ENCODE measurements at places on chromosomes 2 and 18.

GRCh38 chr2:7437141-7437540 is 519.9 kb downstream of the RNF144A start:
- DNase-seq = no peak

GRCh38 chr18:10690366-10690765 is 164.5 kb downstream of the NAPG start:
- DNase-seq = no peak

- no peak for DNase-seq
Observed at GRCh38 chr2:25400169-25400568, 58.4 kb upstream of the DNMT3A start.

DNA sequence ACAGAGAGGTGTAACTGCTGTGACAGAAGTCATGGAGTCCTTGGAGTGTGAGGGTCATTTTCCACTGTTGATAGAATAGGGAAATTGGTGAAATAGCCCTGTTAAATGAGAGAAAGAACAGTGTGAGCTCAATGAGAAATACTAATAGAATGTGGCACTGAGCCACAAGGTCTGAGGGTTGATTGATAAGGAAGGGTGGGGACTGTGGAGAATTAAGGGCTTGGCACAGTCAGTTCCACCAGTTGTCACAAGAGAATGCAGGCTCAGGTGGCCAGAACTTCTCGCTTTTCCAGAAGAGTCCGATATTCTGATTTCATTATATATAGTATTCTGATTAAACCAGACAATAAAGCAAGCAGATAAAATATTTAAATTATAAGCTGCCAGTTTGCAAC is 9.1 kb upstream of the IL1RN start:
- DNase-seq = no peak

GRCh38 chr2:40303746-40304145 is 148.1 kb downstream of the SLC8A1 start:
- DNase-seq = no peak

- DNase-seq = no peak
Observed at GRCh38 chr2:43792653-43793052, 18.8 kb downstream of the DYNC2LI1 start.

DNA sequence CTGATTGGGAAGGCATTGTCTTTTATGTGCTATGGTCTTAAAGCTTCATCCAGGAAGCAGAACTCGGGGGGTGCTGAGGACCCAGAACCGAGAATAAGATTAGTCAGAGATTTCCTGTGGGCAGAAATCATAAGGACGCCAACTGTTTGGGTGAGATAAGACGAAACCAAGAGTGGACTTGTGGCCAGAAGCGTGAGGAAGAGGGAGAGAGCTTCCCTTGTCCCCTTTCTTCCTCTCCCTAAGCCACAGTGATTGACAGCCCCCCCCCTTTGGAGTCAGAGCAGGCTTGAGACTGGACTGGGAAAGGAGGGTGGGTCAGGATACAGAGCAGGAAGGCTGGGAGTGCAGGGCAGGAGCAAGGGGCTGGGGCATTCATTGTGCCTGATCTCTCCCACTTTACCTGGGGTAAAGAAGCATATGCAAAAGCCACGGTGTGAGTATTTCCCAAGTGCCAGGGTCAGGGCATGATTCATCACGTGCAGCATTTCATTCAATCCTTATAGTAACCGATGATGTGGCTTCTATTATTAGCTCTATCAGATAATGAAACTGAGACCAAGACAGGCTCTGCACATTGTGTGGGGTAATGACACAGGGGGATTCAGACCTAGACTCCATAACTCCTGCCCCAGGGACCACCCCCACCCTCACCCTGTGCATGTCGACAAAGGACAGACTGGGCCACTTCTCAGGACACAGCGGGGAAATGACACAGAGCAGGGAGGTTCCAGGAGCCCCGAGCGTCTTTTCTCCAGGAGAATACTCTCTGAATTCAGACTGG is 3.0 kb upstream of the IL1RN start:
- DNase-seq = no peak

- DNase-seq = no peak
Observed at GRCh38 chr18:59540346-59540745, 156.9 kb downstream of the CCBE1 start.

DNA sequence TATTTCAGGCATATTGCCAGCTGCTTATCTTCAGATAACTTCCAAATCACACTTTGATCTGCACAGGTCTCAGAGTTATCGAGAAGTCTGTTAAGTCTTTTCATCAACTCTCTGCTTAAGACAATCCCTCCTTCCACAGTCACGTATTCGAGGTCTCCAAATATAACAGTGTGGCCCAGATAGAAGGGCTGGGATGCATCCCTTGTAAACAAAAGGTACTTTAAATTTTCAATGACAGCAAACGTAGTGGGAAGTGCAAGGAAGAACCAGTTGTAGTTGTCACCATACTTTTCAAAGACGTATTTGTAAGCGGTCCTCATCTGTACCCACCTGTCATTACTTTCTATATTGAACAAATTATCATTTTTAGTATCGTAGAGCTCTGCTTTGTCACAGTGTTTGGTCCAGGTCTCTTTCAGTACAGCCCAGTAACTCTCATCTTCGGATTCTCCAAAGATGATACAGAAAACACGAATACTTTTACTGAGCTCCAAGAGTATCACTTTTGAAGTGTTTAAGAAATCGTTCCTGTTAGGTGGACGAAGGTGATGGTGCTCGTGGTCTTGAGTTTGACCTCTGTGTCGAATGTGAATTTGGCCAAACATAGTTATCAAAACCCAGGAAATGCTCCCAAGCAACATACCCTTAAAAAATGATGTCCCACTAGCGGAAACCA is 445 bp downstream of the C1GALT1C1L start:
- DNase-seq = no peak
